Sigmoid colon (tissue), 7 donors: ENCODE measurements at places on chromosomes 16 and 17. TPM values are rescaled to one million over a fixed set of nuclear protein-coding genes. Genes with fewer than 3 reads are reported as not detected.

GRCh38 chr17:81228420-81228819 lies 5.7 kb upstream of the CEP131 start:
- H3K36me3 ChIP-seq: peaks cover 22% of the 10 kb centered on the region
- H3K27me3 ChIP-seq: no peaks in the 10 kb centered on the region
- H3K4me1 ChIP-seq: no peaks in the 10 kb centered on the region
- no peak for DNase-seq

PRSS8 gene
- 1.1 TPM for total RNA-seq

ZPBP2 gene
- total RNA-seq: not detected

GRCh38 chr16:50011707-50012106 lies 13.3 kb upstream of the CNEP1R1 start:
- H3K27me3 ChIP-seq: no peaks in the 10 kb centered on the region
- H3K36me3 ChIP-seq: no peaks in the 10 kb centered on the region
- no peak overlapping the region for H3K4me3 ChIP-seq
- no peaks in the 10 kb centered on the region for H3K4me1 ChIP-seq
- DNase-seq: no peak
- no peak overlapping the region for H3K27ac ChIP-seq

DNA sequence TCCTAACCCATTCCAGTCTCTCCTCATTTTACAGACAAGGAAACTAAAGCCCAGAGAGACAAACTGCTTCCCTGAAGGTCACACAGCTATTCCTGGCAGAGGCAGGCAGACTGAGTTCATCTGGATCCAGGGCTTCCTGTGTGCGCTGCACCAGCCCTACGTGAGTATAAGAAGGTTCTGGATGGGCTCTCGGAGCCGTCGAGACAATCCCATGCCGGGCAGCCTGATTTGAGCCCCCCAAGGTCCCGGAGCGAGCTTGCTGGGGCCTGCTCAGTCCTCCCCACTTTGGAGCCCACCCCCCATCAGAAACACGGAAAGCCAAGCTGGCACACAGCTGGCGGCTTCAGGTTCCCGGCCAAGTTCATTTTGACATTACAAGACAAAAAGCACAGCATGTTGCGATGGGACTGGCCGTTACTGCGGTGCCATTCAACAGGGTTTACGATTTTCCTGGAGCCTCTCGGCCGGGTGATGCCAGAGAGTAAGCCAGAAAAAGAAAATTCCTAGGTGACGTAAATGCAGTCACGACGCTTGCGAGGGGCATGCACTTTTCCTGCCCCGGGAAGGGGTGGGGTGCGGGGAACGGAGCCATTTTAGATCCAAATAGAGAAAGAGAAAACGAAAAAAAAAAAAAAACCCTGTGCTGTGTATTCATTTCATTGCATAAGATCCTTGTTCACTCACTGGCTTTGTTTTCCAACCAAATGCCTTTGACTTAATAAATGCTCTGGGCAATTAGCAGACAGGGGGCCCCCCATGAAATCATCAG lies 167.1 kb upstream of the FOXF1 start:
- peak; percentile 97 for DNase-seq
- H3K4me3 ChIP-seq: peak overlapping the region; percentile 15
- peak overlapping the region; percentile 95 for H3K27ac ChIP-seq
- H3K4me1 ChIP-seq: peaks cover 42% of the 10 kb centered on the region
- H3K36me3 ChIP-seq: no peaks in the 10 kb centered on the region
- H3K27me3 ChIP-seq: no peaks in the 10 kb centered on the region

GRCh38 chr16:68995011-68995504 lies 110.4 kb upstream of the HAS3 start:
- DNase-seq: no peak
- H3K27me3 ChIP-seq: no peaks in the 10 kb centered on the region
- H3K4me1 ChIP-seq: no peaks in the 10 kb centered on the region

DNA sequence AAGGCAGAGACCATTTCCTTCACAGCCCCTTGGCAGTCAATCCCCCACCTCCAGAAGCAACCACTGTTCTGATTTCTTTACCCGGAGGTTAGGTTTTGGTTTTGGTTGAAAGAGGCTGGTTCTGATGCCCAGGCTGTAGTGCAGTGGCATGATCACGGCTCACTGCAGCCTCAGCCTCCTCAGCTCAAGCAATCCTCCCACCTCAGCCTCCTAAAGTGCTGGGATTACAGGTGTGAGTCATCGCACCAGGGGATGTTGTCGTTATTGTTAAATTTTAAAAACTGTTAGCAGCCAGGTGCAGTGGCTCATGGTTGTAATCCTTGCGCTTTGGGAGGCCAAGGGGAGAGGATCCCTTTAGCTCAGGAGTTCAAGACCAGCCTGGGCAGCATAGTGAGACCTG lies 3.0 kb upstream of the CTRB2 start:
- no peak for DNase-seq
- no peak overlapping the region for H3K4me3 ChIP-seq
- no peak overlapping the region for H3K27ac ChIP-seq

DNA sequence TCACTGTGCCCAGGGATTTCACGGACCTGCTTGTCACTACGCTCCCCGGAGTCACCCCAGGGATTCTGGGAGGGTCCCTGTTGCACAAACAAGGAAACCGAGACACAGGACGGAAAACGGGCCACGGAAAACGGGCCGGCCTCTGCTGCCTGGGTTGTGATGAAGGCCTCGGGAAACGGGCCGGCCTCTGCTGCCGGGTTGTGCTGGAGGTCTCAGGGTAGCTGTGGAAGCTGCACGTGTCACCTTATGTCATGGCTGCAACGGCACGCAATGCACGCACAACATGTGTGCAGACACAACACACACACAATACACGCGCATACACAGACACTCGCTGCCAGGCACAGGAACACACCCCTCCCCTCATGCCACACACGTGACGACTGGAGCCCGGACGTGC lies 27.0 kb upstream of the GNG13 start:
- no peak for DNase-seq

EPN3 gene
- total RNA-seq: not detected

DNA sequence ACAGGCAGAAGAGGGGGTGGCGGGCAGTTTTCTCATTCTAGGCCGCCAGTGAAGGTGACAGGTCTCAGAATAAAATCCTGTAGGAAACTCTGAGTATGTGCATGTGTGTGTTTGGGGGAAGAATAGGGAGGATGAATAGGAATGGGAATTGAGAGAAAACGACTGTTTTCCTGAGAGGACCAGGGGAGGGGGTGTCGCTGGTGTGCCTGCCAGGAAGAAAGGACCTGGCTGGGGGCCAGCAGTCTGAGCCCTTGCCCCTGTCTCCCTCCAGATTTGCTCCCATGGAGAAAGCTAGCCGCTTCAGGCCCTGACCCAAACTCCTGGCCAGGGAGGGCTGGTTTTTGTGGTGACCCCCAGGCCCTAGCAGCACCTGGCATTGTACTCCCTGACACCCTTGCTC lies 14.4 kb downstream of the C17orf50 start:
- no peak for DNase-seq
- H3K4me1 ChIP-seq: peaks cover 30% of the 10 kb centered on the region
- H3K27me3 ChIP-seq: no peaks in the 10 kb centered on the region
- peak overlapping the region; percentile 94 for H3K27ac ChIP-seq
